Stimulated activated CD8-positive, alpha-beta memory T cell treated with anti-CD3 and anti-CD28 coated beads, Interleukin-7, amount 100 ng/mL, for 1 hour (primary cell): ENCODE measurements at places on chromosomes 11 and 22.

DNA sequence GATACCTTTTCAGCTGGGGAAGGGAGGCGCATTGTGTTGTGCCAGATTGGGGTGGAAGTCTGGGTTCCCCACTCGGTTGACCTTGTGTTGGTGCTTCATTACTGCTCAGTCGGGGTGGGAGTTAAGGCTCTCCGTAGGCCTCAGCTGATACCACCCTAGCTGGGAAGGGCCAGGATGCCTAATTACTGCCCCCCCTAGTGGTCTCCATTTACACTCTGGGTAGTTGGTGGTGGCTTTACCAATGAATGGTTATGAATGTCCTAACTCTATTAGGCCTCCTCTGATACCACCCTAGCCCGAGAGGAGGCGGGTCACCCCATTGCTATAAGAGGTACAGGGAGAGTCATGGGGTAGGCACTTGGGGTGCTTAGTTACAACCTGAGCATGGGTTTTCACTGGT is 27.5 kb upstream of the HIKESHI start:
- no peak for DNase-seq

DNA sequence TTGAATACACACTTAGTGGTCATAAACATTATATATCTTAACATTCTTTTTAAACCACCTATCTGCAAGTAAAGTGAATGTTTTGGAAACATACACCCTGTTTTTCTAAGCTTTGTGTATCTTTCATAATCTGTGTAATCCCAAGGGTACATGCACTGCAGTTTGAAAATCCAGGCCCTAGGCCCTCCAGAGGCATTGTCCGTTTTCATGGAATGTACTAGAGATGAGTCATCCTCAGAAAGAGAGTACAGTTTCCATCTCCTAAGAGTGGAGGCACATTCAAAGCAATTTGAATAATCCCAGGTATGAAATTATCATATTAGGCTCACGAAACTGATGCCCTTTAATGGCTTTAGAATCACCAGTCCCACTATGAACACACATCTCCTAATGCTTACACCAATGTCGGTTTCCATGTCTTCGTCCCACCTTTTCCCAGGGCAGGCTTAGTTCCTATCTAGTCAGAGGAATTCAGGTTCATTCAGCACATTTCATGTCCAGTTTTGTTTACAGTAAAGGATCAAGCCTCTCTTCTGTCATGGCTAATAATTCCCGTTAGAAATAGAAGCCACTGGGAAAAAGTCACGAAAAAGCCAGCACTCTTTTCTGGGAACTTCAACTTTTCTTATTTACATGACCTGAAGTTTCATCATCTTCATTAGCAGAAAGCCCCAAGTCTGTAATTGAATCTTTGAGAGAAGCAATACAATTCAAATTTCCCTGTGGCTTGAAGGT is 39.5 kb upstream of the CD44 start:
- no peak for DNase-seq

DNA sequence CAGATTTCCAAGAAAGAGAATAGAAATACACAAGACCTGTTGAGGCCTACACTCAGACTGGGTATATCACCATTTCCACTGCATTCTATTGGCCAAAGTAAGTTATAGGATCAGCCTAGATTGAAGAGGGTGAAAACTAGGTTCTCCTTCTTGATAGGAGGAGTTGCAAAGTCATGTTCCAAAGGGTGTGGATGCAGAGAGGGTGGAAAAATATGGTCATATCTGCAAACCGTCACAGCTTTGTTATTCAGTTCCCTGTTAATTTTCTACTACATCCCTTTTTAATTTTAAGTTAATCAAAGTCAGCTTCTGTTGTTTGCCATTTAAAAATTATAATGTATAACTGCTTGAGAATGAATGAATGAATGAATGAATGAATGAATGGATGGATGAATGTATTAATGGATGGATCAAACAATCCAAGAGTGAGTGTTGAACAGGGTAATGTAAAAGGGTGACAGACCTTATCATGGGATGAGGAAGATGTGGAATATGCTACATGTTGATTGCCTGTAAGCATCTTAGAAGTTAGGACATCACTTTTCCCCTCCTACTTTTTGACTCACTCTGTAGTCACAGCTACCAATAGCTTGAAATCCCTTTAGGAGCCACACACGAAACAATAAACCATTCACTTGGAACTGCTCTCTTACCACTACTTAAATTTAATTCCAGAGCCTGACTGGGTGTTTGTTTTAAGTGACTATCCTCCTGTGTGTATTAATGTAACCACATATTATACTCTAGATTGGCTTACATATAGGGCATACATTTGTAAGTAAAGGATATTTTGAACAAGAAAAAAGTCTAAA is 121.5 kb downstream of the CCDC34 start:
- DNase-seq, result no peak

DNA sequence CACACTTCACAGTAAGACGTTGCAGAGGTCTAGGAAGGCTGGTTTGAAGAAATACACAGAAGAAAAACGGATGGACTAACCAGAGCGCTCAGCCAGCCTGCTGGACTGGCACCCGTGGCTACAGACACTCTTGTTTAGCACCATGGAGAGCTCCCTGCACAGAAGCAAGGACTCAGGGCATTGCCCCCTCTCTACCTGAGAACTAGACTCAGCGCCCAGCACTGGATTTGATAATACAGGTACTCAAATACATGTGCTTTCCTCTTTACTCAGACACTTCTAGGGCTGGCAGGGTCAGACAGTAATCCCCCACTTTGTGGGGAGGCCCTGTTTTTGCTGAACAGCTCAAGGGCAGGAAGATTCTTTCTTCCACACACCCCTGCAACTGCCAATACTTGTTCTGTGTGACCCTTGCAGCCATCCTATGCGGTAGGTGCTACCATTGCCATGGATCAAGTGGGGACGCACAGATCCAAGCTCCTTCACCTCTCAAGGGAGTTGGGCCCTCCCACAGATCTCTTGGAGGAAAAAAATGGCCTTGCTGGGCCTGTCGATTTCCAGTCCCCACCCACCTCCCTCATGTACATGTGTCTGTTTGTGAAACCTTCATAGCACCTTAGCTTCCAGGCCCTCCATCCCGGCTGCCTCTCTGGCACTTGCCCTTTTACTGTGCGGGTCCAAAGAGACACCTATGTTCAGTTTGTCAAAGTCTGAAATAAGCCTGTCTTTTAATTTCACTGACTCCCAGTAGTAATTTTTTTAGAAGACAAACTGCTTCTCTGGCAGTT is 5.1 kb upstream of the P2RX6 start:
- DNase-seq, result no peak

GRCh38 chr11:64088162-64089026 is 52.7 kb downstream of the FLRT1 start:
- DNase-seq, result no peak

DNA sequence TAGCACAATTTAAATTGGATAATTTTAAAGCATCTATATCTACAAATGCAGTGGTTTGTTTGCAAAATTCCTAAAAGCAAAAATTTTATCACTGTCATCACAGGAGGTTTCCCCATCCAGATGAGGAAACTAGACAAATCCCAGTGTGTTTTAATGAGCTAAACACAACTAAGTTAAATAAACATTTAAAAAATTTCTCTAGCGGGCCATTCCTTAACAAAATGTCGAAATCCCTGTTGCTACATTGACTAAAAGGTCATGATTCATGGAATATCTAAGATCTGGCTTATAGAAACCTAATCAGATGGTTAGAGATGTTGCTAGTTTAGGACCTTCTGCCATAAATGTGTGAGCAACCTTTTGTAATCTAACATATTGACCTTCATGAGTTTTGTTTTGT is 107.3 kb upstream of the BDNF start:
- no peak for DNase-seq

GRCh38 chr22:39940757-39941305 is 19.4 kb upstream of the TMA7B start:
- no peak for DNase-seq

DNA sequence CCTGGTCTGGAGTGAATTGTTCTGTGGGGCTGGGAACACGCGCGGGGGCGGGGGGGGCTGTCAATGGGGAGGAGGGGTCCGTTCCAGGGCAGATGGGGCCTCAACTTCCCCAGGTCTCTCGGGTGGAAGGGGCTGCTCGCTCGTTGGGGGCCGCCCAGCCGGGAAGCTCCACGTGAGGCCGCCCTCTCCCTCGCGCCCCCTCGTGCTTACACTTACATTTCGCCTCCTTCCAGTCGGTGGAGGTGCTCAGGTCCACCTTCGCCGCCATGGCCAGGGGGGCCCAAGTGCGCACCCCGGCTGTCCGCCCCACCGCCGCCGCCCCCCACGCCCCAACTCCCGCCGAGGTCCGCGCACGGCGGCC is 452 bp downstream of the MACROD1 start:
- no peak for DNase-seq

DNA sequence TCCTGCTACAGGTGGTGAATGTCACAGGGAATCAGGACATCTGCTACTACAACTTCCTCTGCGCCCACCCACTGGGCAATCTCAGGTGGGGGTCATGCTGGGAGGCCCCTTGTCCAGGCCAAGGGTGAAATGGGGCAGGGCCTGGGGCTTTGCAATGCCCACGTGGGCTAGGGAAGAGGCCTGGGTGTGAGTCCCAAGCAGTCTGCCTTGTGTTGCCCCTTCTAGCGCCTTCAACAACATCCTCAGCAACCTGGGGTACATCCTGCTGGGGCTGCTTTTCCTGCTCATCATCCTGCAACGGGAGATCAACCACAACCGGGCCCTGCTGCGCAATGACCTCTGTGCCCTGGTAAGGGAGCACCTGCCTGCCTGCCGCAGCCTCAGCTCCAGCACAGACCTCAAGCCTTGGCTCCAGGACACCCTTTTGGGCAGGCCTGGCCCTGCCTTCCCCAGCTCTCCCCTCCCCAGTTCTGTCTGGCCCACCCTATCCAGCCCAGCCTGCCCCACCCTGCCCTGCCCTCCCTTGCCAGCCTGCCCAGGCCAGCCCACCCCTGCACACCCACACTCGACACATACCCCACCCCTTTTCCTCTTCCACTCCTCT is 9.1 kb upstream of the TAGLN start:
- DNase-seq, result no peak

DNA sequence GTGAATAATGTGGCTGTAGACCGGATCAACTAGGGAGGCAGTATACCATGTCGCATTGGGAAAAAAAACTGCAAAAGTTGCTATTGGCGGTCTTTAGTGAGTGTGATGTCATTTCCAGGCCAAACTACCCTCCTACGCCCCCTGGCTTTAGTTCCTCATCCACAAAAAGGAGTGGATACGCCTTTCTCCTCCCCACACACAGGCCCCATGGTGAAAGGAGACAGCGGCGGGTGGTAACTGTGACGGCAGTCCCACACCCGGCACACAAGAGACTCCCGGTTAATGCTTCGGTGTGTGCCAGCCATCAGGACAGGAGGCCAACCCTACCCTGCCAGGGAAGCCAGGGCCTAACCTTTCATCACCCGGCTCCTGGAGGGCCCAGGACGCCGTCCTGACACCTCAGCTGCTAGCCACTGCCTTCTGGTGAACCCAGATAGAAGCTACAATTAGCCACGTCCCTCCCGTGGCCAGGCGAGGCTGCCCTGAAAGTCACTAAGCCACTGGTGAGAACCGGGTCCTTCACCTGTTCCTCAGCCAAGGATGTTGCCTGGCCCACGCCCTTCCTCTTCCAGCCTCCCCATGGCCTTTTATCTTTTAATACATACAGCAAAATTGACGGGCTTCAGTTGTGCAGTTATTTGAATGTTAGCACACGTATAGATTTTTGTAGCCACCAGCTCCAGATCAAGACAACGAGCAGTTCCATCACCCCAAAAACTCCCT is 10.8 kb downstream of the TP53I11 start:
- no peak for DNase-seq

DNA sequence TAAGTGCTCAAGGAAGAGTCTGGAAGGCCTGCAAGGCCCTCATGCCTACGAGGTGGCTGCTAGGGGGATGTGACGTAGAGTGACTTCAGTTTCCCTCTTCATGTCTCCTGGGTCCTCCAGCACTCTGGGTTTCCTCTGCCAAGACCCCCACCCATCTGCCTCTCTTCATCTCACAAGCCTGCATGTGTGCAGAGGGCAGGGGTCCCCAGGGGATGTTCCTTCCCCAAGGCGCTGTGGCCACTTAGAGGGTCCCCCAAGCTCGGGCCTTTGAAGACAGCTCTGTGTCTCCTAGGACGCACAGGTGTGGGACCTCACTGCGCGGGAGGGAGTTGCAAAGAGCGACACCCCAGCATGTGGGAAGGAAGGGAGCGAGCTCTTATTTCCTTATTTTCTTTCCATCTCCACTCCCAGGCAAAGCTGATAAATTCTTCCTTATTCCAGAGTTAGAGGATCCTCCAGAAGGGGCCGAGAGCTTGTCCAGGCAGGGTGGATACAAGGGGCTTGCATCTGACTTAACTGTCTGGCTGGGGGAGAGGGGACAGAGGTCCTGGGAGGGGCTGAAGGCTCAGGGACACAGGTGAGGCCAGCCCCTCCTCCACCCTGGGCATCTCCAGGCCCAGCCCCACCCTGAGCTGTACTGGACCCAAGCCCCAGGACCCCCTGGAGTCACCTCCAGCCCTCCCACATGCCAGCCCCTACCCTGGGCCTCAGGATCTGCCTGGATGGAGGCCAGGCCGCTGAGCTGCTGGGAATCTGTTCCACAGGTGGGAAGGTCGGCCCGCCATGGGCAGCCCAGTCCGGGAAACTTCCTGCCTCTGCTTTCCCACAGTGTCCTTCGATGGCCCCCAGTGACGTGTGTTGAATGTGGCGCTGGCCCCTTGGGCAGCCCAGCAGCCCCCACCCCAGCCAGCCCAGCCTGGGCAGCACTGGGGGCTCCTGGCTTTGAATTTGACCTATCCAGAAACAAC is 59.7 kb upstream of the KCNQ1OT1 start:
- no peak for DNase-seq

GRCh38 chr22:46911346-46911745 is 148.9 kb downstream of the TBC1D22A start:
- DNase-seq, result no peak

DNA sequence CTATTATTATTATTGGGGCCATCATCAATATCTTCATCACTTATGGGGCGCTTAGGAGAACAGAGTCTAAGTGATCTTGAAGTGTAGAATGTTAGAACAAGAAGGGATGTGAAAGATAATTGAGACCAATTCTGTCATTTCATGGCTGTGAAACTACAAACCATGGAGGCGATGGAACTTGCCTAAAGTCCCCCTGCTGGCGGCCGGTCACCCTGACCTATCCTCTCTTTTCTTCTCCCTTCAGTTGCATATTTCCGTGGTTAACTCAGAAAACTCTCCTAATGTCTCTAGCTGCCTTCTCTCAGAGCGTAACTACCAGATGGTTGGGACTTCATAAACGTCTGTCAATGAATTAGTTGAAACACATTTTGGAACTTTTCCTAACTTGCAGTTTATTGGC is 6.6 kb upstream of the OR4B1 start:
- DNase-seq, result no peak
